PC-3 (cell line): ENCODE measurements at places on chromosomes 6 and 20. TPM values are rescaled to one million over a fixed set of nuclear protein-coding genes. Genes with fewer than 3 reads are reported as not detected.

Gene PREX1
- 18.9 and 22.1 TPM in 2 replicates for total RNA-seq

- no peak for DNase-seq
Observed at GRCh38 chr20:49543071-49543857, 24.7 kb downstream of the PTGIS start.

DNA sequence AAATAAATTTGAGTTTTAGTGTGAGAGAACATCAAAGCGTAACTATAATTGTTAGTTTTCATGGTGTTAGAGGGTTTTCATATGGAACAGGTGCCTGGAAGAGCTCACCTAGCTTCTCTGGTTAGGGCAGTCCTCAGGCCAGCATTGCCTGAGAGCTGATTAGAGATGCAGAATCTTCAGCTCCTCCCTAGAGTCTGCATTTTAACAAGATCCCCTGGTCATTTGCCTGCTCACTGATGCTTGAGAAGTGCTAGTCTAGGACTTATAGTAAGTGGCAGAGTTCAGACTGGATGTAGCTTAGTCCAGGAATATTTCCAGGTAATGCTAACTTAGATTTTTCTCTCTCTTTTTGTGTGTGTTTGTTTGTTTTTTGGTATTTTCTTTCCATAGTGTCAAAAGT, 21.7 kb upstream of the SMIM26 start:
- DNase-seq = no peak

DNA sequence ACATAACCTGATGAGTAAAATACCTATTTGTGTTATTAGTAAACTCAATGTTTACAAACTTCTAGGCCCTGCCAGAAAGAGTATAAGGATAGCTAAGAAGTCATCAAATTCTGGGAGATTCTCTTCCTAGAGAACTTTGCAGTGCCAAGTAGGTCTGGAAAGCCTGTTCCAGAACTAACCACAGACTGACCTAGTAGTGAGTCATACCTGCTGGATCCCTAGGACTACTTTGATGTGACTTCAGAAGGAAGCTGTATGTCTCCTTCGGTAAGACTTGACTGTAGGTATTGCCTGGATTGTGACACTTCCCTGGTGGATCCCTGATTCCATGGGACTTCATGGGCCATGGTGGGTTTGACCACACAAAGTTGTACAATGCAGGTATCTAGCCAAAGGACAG, 131.7 kb downstream of the DNAH8 start:
- DNase-seq = peak; percentile 92

- no peak for DNase-seq
Observed at GRCh38 chr6:10431423-10432164, 16.7 kb upstream of the TFAP2A start.

- DNase-seq = no peak
Observed at GRCh38 chr6:31143148-31143547, 4.3 kb upstream of the PSORS1C2 start.

GRCh38 chr6:131027326-131027725, 35.7 kb downstream of the EPB41L2 start:
- no peak for DNase-seq

Gene NOL7
- 95.4 and 163 TPM in 2 replicates for total RNA-seq

DNA sequence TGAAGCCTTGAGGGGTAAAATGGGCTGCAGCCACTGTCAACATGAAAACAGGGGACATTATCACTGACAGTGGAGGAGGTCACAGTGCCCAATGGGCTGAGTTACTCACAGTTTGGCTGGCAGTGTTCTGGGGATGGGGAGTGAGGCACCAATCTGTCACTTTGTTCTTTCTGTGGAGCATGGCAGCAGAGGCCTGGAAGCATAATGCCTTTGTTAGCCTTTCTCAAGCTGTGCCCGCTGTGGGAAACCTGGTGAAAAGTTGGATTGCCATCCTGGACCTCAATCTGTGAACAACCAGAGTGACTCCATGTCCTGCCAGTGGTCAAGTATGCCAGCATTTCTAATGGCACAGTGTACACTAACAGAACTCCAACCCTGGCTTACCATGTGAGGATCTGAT, 143.6 kb downstream of the OR2B2 start:
- no peak for DNase-seq

DNA sequence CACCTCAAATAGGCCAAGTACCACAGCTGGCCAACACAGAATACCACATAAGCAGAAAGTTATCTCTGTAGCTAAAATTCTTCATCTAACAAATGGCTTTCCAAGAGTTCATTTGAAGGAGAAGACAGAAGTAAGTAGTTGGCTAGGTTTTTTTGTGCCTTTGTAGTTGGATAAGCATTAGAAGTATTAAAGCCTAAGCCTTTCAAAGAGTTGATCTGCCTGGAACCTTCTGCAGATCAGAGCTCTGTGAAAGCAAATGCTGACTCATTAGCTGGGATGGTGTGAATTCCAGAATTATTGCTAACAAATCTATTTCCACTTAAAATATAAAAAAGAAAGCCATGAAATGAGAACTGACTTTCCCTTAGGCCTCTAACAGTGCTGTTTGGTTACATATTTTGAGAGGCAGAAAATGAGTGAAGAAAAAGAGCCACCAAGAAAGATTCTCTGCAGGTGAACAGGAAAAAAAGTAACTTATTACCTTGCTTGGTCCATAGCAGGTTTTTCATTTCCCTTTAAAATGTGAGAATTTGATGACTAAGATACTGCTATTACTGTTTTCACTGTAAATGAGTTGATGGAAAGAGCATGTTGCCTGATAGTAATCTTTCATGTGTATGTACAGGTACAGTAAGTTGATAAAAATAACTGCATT, 763.2 kb upstream of the FLRT3 start:
- DNase-seq = no peak

- no peak for DNase-seq
Observed at GRCh38 chr6:158118886-158119285, 49.2 kb downstream of the SERAC1 start.

- DNase-seq = no peak
Observed at GRCh38 chr6:131160254-131160758, 25.0 kb downstream of the AKAP7 start.
